ENCODE measurements at places on chromosomes 7 and 10.

DNA sequence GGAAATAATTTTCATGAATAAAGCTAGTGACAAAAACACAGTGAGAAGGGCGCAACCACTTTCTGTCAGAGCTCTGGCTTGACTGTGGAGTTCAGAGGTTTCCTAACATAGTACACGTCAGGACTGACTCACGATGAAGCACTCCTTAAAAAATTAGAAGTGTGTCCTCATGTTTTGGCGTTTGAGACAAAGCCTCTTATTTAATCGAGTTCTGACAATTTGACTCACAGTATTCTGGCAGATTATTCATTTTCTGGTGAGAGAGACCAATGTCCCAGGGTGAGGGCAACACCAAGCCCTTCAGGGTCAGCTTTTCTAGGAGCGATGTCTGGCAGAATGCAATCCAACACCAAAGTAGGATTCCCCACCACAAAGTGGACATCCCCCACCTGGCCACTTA lies 108.7 kb downstream of the DIP2C start:
- no peak for DNase-seq

DNA sequence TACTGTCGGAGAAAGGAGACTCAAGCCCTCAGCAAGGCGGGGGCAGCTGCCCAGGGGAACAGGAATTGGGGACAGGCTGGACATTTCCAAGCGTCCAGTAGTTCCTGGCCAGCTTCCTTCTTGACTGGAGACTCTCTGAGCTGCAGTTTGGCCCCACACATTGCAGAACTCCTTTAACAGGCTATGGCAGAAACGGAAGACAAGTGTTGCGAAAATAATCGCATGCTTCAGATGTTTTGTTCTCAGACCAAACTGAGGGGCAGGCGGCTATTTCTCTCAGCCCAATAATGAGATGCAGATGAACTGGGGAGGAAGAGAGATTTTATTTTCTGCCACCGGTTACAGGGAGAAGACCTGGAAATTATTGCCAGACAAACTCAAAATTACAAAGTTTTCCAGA lies 88.0 kb upstream of the PFKP start:
- no peak for DNase-seq

- DNase-seq = no peak
Measured at GRCh38 chr10:12521423-12521822, 172.1 kb downstream of the CAMK1D start.

- no peak for DNase-seq
Measured at GRCh38 chr7:155693826-155694225, 49.4 kb downstream of the RBM33 start.

DNA sequence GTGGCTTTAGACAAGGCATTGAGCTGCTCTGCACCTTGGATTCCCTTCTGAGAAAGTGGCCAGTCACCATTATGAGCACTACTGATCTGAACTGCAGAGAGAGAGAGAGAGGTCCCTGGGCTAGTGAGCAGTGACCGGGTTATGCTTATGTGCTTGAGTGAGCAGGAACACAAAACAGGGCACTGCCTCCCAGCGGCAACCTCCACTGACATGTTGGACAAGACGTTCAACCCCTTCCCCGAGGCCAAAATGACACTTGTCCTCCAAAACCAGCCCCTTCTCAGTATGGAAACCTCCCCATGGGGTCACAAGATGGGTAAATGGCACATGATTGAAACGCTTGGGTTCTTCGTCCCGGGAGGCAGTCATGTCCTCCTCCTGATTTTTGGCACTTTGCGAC lies 339.4 kb upstream of the ZMIZ1 start:
- no peak for DNase-seq

GRCh38 chr10:132582771-132583170 lies 45.2 kb downstream of the INPP5A start:
- DNase-seq = no peak

DNA sequence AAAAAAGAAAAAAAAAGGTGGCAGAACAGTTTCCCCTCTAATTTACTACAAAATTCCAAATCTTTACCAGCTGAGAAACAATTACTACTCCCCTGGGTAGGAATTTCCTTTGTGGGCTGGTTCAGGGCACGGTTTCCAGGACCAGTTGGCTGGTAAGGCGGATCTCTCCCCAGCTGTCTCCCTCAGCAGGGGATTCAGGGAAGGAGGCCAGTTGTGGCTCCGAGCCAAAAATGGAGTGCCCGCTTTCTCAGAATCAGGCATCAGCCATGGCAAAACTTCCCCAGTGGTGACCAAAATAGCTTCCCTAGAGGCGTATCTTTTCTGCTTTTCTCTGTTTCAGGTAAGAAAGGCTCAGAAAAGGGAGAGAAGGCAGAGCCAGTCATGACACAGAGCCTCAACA lies 91.2 kb downstream of the ZNF22 start:
- no peak for DNase-seq

DNA sequence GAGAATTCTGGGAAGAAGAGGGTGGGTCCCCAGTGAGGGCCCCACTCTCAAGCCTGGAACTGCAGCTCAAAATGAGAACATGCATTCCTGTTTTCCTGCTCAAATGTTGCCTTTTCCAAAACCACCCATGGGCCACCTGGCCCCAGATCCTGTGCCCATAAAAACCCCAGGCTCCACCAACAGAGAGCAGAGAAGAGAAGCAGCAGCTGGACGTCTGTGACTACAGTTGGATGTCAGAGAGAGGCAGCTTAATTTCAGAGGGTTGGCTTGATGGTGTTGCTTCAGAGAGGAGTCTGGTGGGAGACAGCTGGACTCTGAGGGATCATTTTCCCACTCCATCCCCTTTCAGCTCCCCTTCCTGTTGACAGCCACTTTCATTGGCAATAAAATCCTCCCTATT lies 256.4 kb downstream of the FZD1 start:
- DNase-seq = no peak

- DNase-seq = no peak
Measured at GRCh38 chr10:17831341-17831740, 22.2 kb downstream of the MRC1 start.

DNA sequence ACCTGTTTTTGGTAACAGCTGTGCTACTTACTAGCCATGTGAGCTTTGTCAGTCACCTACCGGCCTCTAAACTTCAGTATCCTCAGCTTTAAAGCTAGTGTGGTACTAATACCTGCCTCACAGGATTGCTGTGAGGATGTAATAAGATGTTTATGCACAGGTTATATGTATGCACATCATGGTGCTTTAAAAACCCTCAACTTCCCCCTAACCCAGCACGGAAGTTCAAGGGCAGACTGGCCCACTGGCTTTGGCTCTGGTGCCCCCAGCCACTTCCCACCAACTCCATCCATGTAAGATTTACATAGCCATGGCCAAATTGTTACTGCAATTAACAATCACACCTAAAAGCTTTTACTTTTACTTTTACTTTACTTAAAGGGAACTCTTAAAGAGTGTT lies 676.0 kb upstream of the GALNT17 start:
- DNase-seq = no peak

Data from COR-L47 (cell line).